ENCODE measurements at places on chromosomes 5 and 9.

DNA sequence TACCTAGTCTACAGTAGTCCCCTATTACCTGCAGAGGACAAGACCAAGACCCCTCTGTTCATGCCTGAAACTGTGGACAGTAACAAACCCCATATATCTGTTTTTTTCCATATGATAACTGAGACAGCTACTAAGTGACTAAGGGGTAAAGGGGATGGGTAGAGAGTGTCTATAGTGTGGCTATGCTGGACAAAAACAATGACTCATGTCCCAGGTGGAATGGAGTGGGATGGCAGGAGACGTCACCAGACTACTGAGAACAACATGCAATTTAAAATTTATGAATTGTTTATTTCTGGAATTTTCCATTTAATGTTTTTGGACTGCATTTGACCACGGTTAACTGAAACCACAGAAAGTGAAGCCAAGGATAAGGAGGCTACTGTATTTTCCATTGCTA, 171.8 kb downstream of the AGTPBP1 start:
- no peak for DNase-seq

GRCh38 chr5:173290477-173291131, 37.6 kb downstream of the STC2 start:
- DNase-seq: no peak

GRCh38 chr9:108310202-108310601, 545.6 kb downstream of the ACTL7B start:
- no peak for DNase-seq

DNA sequence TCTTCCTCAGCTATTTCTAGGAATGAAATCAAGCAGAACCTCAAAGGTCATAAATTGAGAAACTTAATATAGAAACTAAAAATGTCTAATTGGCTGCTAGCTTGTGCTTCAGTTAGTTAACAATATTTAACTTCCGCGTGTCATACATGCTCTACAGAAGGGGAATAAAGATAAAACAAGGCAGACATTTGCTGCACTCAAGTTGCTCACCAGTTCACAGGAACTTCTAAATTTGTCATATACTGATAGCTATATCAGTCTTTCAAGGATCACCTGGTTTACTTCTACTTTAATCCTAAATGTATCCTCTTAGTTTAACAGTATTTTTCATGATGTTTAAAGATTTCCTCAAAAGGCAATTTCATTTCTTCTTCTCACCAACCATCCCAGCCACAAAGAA, 8.4 kb downstream of the CCNH start:
- DNase-seq: no peak

GRCh38 chr9:89821081-89821480, 216.3 kb downstream of the GADD45G start:
- no peak for DNase-seq

Data from GM13977 (cell line).